ENCODE measurements at places on chromosomes 7 and 10.

GRCh38 chr7:71782051-71782450, 630.1 kb downstream of the CALN1 start:
- DNase-seq, result no peak

- DNase-seq, result no peak
Observed at GRCh38 chr7:91164506-91164905, 99.7 kb upstream of the FZD1 start.

- DNase-seq, result no peak
Observed at GRCh38 chr10:101761226-101761625, 14.7 kb downstream of the FGF8 start.

DNA sequence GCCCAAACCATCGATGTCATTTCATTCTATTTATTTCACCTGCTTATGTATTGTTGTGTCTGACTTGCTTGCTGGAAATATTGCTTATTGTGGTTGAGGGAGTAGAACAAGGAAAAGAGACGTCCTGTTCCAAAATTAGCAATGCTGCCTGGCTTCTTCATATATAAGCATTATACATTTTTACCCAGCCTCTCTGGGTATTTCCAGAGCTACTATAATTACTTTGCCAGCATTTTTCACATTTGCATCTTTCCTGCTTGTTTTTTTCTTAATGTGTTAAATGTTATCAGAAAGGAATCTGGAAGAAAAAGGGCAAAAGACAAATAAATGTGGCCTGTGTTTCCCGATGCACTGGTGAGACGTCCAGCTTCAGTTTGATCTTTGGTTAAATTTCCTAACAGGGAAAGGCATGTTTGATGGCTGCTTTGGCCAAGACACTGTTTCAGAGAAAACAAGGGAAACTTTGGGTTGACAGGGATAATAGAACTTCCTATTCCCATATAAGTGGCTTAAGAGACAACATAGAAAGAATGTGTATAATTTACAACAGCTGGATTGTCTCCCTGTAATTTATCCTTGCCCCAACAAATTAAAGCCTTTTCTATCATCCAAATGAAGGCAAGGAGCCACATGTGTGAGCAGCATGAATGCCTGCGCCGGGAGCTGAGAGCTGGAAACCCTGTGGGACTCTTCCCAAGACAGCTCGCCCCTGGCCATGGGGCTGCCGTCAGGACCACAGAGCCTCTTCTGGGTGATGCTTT, 671.1 kb upstream of the CELF2 start:
- DNase-seq, result peak; percentile 39

GRCh38 chr7:128902761-128903585, 7.5 kb downstream of the KCP start:
- no peak for DNase-seq

- DNase-seq, result peak; percentile 19
Observed at GRCh38 chr10:112052166-112052565, 131.4 kb downstream of the GPAM start.

DNA sequence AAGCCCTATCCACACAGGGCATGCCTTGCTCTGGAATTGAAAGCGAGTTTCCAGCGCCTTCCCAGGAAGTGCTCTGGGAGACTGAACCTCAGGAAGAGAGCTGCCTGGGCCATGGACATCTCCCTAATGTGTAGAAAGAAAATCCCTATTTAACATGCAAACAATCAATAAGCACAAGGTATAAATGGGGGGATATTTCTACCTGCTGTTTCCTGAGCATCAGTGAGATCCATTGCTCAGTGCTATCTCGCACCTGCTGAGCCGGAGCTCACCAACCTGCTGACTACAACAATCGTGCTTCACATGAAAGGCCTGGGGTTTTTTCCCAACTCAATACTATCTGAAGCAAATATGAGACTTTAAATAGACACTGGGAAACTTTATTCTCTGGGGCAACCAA, 584.0 kb downstream of the GLRX3 start:
- no peak for DNase-seq

GRCh38 chr10:21279217-21279575, 246.3 kb downstream of the SKIDA1 start:
- no peak for DNase-seq

- DNase-seq, result no peak
Observed at GRCh38 chr10:123471811-123472210, 194.3 kb upstream of the GPR26 start.

GRCh38 chr10:7483848-7484247, 73.0 kb upstream of the SFMBT2 start:
- DNase-seq, result no peak

- DNase-seq, result no peak
Observed at GRCh38 chr10:127392351-127393235, 156.5 kb upstream of the NPS start.

DNA sequence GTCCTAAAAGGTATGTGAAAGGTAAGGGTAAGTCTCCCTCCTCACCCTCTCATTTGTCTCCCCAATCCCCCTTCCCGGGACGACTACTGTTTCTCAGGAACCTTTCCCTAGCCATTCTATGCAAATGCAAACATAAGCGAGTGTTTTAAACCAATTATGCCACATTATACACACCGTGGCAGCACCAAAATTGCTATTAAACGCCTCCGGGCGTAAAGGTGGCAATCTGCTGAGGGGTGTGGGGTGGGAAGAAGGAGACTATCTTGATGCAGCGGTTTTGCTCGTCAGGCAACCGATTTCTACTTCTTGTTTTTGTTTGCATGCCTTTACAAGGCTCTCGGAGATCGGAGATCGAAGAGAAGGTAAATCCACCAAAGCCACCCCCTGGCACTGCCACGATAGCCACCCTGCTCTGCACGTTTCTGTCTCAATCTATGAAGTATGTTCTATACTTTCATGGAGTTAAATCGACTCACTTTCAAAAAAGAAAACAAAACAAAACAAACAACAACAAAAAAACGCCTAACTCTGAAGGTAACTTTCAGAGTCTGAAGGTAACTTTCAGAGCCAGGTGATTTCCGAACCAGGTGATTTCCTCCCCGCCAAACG, 46.0 kb upstream of the CDK1 start:
- no peak for DNase-seq

DNA sequence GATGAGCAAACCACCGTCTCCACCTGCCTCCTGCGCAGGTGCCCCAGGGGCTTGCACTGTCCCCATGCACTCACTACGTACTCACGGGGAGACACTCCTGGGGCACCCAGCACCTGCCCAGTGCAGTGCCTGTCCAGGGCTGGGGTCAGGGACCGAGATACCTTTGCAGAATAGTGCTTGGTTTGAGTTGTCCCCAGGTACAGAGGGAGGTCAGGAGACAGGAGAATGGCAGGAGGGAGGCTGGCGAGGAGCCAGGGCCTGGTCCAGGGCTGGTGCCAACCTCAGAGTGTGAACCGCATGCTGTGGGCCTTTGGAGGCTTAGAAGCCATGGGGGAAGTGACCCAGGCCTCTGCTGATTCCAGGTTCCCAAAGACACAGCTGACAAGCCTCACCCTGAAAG, 110.1 kb upstream of the GPR26 start:
- DNase-seq, result no peak
